Fibroblast of skin of right quadriceps (primary cell): ENCODE measurements at places on chromosomes 4 and X.

GRCh38 chr4:111475001-111475400 lies 670.3 kb upstream of the FAM241A start:
- peak; percentile 52 for DNase-seq

DNA sequence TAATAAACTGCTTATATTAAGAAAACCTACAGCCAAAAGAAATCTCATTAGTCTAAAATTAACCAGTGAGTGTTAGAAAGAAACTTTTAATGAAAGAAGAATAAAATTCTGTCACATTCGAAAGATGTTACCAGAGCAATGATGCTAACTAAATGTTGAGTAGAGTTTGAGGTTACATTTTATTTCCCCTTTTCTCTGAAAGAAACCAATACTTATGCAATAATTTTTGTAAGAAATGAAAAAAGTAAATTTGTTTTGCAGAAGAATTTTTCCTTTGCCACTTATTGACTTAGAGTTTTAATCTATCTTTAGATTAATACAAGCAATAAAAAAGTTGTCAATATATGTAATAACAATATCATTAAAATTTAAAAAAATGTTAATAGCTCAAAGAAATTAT lies 574.0 kb upstream of the GALNTL6 start:
- DNase-seq = no peak

- DNase-seq = no peak
Measured at GRCh38 chrX:70254063-70254400, 6.0 kb downstream of the P2RY4 start.

GRCh38 chr4:138507522-138507921 lies 265.4 kb upstream of the SLC7A11 start:
- peak; percentile 36 for DNase-seq

DNA sequence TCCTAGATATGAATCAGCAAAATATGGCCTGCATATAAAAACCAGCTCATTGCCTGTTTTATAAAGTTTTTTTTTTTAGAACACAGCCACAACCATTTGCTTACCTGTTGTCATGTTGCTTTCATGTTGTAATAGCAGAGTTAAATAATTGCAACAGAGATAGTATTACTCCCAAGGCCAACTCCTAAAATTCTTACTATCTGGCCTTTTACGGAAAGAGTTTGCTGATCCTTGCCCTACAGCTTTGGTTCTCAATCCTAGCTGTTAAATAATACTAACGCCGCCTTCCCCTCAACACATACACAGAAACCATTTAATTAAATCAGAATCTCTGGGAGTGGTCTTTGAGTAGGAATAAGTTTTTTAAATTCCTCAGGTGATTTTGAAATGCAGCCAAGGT lies 231.3 kb upstream of the TET2 start:
- no peak for DNase-seq

- DNase-seq = no peak
Measured at GRCh38 chr4:150079081-150079581, 886 bp downstream of the DCLK2 start.

GRCh38 chr4:88857588-88857987 lies 160.0 kb upstream of the NAP1L5 start:
- peak; percentile 13 for DNase-seq

DNA sequence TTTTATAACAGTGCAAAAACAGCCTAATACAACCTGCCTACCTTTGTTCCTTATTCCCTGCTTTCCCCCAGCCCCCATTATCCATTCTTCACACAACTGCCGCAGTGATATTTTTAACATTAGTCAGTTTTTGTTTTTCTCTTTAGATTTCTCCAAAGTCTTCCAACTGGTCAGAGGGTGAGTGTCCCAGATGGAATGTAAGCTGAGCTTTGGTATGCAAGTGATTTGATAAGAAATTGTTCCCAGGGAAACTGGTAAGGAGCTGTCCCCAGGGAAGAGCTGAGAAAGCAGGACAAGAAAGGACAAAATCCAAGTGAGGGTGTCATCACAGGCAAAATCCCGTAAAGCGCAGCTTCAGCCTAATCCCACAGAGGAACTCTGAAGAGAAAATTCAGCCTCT lies 475.5 kb upstream of the ADGRL3 start:
- DNase-seq = peak; percentile 93

GRCh38 chrX:10628906-10629305 lies 8.5 kb upstream of the MID1 start:
- DNase-seq = peak; percentile 41
